Stimulated activated CD8-positive, alpha-beta memory T cell treated with anti-CD3 and anti-CD28 coated beads, Interleukin-4, amount 100 ng/mL, for 4 hours (primary cell): ENCODE measurements at places on chromosomes 6 and 20.

DNA sequence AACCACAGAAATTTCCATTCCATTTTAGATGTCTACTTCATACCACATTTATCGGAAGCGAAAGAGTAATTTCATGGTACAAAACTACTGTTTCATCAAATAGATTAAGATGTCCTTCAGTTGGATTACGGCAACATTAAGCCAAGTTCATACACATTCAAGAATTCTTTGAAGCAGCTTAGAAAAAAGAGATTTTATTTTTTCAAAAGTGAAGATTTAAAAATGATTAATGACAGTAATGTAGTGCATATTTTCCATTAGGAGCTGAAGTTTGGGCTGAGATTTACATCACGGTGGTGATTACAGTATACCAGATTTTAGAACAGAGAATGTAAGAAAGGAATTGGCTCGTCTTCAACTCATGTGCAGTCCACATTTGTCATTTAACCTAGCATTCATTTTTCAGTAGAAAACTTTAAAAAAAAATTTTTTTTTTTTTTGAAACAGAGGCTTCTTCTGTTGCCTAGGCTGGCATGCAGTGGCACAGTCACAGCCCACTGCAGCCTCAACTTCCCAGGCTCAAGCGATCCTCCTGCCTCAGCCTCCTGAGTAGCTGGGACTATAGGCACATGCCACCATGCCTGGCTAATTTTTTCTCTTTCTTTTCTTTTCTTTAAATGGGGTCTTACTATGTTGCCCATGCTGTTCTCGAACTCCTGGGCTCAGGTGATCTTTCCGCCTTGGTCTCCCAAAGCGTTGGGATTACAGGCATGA, 1.9 kb downstream of the SYNJ2 start:
- DNase-seq = no peak

- DNase-seq = no peak
Observed at GRCh38 chr20:48728042-48728825, 99.6 kb downstream of the PREX1 start.

- DNase-seq = no peak
Observed at GRCh38 chr20:19648024-19648423, 110.0 kb upstream of the RIN2 start.

- no peak for DNase-seq
Observed at GRCh38 chr20:9180481-9181257, 111.8 kb downstream of the PLCB4 start.

- DNase-seq = no peak
Observed at GRCh38 chr6:151757506-151757955, 50.0 kb upstream of the ESR1 start.

- DNase-seq = no peak
Observed at GRCh38 chr20:54154439-54154838, 19.3 kb downstream of the CYP24A1 start.

DNA sequence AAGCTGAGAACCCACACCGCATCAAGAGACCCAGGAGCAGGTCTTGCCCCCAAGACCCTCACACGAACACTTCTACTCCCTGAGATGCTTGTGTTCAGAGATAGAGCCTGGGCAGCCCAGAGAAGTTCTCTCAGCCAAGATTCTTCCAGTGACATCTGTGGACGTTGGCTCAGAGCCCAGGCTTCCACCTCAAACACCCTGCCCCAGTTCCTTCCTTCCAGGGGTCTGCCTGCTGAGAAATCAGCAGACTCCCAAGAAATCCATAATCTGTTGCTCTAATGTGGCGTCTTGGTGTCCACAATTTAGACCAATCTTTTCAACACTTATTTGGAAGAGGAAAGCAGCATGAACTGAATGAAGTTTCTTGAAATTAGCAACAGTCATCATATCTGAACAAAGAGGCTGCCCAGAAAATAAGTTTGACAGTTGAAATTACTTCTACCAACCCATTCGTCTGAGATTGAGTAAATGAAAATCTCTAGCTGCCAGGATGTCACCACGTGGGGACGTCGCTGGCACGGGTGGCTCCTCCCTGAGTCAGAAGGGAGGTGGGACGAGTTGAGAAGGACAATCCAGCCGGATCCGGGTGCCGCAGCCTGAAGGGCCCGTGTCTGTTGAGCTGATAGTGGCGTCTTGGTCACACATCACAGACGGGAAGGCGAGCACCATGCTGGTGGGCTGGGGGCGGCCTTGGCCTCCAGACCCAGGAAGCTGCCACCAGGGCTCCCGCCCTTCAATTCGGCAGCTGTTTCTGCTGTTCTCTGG, 400.9 kb downstream of the TAF4 start:
- DNase-seq = no peak

DNA sequence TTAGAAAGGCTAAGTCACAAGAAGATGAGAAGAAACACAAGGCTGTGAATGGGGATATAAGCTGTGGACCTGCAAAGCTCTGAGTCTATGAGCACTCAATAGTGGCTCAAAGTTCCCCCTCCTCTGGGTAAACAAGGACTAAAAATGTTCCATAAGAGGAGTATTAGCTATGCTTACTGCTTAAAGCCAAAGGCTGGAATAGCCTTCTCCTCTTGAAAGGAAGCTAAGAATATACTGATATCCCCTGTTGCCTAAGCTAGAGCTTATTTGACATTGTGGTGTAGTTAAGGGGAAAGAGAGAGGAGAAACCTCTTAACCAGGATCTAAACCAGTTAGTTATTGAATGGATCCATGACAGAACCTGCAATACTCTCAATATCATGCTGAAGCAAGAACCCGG, 45.8 kb downstream of the NOL7 start:
- no peak for DNase-seq

- no peak for DNase-seq
Observed at GRCh38 chr6:137309078-137309762, 90.0 kb upstream of the IFNGR1 start.

DNA sequence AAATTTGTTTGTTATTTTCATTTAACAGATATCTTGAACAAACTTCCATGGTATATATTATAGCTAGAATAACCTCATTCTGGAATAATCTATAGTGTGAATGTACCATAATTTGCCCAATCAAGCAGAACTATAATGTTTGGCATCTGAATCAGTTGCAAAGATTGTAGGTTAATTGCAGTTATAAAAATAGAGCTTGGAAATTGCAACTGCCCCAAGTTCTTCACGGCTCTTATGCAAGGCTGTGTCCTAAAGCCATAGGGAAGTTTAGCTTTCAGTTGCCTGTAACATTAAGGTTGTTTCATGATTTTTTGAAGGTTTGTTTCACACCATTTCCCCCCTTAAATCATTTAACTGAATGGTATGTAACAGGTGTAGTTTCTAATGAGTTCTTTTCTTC, 19.4 kb downstream of the NQO2 start:
- DNase-seq = no peak

DNA sequence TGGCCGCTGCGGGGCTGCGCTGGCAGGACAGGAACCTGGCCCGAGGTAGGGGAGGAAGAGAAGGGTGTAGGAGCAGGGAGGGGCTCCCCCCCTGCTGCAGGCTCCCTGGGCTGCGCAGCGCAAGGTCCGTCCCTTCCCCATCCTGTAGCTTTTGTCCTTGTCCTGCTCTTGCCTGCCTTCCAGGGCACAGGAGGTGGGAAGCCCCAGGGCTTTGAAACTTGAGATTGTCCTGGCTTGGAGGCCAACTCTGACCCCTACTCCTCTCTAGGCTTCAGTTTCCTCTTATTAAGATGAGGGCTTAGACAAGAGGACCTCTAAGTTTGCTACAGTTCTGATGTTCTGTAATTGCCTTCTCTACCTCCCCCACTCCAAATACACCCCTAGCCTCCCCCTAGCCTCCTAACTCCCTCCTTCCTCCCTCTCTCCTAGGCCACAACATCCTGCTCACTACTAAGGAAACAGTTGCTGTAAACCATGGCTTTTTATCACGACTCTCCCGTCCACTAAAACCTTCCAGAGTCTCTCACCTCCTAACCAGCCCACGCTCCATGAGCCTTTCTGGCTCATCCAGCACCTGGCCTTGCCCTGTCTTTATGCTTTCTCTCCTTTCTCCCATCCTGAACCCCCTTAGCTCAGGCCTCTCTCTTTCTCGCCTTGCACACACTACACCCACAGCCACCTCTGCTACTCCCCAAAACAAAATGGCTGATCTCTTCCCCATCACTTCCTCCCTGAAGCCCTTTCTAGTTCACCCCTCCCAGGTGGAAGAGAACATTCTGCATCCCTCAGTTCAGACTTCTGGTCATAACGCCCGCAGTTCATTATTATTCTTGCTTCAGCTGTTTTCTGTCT, 10.2 kb downstream of the UNC5CL start:
- no peak for DNase-seq

DNA sequence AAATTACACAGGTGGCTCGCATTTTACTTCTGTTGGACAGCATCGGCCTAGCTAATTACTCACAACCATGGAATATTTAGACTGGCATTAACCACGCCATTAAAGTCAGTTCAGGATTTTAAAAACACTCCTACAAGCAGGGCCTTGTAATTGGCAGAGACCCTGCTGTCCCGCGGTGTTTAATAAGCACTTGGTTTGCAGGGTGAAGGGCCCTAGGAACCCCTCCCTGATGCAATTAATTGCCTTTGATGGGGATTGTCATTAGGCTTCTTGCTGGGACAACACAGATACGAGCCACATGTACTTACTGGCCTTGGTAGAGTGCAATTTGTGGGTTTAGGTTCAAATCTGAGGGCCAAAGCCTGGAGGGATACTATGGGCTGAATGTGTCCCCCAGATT, 7.8 kb upstream of the VSTM2L start:
- no peak for DNase-seq

DNA sequence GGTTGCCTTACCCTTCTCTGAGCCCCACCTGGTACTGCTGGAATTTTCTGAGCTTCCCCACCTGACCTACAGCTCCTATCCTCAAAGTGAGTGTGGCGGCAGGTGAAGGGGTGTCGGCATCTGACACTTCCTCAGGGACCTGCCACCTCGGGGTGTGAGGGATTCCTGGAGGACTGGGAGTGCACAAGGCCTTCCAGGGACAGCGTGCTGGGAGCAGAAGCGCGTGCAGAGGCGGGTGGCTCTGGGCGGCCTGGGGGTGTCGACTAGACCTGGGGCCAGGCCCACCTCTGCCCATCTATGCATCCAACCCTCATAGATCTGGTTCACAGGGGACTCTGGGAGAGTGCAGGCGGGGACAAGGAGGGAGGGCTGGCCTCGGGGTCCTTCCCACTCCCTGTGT, 7.8 kb downstream of the DLGAP4 start:
- DNase-seq = no peak

DNA sequence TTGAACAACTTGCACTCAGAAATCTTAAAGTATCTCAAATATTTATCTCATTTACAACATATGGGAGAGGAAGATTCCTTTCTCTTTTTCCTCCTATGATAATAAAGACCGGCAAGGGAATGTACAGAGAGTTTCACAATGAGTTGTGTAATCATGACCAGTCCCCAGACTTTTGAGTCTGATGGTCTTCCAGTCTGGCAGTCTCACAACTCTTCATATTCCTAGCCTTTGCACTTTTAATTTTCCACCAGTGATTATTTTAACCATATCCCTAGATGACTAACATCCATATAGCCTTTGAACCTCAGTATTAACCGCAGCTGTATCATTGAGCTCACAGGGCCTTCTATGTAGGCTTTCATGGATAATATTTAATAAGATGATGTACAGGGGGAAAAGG, 278.5 kb downstream of the KHDC1L start:
- DNase-seq = no peak

DNA sequence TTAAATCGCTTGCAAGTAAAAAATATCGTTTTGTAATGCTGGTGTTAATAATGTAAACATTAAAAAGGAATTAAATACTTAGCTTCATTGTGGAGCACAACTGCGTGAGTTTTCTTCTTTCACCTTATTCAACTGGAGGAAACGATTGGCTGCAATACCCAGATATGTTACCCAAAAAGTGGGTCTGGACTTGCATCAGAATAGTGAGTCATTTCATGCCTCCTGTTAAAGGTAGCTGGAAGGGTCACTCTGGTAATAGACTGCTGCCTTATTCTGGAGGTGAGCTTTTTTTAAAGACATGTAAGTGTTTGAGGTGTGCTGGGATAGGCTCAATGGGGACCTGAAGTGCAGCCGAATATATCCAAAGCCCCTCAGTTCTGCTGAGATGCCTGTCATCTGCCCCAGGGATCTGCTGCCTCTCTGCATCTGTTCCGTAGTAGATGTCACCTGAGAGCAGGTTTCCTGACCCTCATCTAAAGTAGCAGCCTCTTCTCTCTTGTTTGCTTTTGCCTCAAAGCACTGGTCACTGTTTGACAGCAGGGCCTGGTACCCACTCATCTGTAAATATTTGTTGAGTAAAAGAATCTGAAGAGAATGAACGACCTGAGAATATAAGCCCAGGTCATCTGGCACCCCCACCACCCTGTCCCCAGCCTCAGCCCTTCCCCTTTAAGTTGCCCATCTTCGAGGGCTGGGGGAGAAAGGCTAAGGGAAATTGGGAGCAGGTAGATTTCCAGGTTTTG, 5.6 kb upstream of the UQCC2 start:
- DNase-seq = no peak

GRCh38 chr6:3610206-3610605, 141.3 kb downstream of the PXDC1 start:
- no peak for DNase-seq

DNA sequence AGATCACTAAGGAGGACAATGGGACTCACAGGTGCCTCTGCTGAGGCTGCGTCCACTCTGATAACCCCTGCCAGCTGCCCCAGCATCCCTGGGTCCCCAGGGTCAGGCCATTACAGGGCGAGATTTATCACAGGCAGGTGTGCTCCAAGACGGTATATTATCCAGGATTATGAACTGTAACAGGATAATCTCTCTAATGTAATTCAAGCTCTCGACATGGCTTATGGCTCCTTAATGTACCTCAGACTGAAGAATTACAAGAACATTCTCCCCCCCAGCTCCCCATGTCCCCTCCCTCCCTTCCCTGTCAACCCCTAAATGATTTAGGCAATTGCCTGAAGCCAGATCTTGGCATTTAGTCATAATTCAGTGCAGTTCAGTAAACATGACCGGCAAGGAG, 86.8 kb downstream of the NCR2 start:
- no peak for DNase-seq

GRCh38 chr20:1173698-1174097, 11.1 kb downstream of the TMEM74B start:
- DNase-seq = no peak

GRCh38 chr6:73722318-73723060, 26.5 kb downstream of the CD109 start:
- no peak for DNase-seq

DNA sequence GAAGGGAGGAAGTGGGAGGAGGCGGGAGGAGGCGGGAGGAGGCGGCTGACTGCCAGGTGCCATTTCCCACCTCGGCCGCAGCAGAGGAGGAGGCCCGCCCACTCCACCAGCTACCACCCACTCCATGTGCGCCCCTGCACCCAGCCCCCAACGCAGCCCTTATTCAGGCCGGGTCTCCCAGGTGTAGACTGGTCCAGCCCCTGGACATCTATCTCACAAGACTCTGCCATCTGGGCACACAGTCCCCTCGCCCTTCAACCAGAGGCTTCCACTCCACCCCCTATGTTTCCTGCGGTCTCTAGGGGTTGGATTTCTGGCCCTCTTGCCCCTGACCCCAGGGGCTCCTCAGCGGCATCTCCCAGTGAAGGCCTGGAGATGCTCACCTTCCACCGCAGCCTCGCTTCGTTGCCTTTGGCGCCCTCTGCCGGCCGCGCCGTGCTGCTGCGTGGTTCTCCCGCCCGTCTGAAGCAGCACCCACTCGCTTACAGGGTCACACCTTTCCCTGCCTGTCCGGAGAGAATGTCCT, 32.6 kb upstream of the FAM83D start:
- DNase-seq = peak; percentile 63

- DNase-seq = no peak
Observed at GRCh38 chr20:326645-327185, 1.4 kb downstream of the SOX12 start.

GRCh38 chr20:53524589-53525312, 68.9 kb downstream of the ZNF217 start:
- DNase-seq = no peak

- no peak for DNase-seq
Observed at GRCh38 chr6:17758119-17758518, 51.4 kb upstream of the NUP153 start.
